ENCODE measurements at places on chromosomes 5 and 9. TPM values are rescaled to one million over a fixed set of nuclear protein-coding genes. Genes with fewer than 3 reads are reported as not detected.
A peak's percentile ranks its signal among the peaks of the same experiment; 100 is the strongest.

DNA sequence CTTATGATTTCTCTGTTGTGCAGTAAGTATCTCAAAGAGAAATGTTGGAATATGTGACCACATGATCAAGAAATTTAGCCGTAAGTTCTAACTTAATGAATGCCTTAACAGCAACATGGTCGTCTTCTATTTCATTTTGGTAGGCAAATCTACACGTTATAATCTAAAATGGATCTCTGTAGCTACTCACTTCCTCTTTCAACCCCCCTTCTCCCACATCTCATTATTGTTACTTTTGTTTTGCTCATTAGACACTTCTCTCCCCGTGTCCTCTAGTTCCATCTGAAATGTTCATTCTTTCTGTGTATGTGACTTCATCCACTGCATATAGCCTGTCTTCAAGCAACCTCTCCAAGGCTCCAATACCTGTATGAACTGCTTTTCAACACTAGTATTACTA, 27.1 kb upstream of the LPAR1 start:
- no peaks in the 10 kb centered on the region for H3K27me3 ChIP-seq
- no peaks in the 10 kb centered on the region for H3K4me1 ChIP-seq
- DNase-seq = no peak
- no peaks in the 10 kb centered on the region for H3K36me3 ChIP-seq
- H3K27ac ChIP-seq = no peak overlapping the region

DNA sequence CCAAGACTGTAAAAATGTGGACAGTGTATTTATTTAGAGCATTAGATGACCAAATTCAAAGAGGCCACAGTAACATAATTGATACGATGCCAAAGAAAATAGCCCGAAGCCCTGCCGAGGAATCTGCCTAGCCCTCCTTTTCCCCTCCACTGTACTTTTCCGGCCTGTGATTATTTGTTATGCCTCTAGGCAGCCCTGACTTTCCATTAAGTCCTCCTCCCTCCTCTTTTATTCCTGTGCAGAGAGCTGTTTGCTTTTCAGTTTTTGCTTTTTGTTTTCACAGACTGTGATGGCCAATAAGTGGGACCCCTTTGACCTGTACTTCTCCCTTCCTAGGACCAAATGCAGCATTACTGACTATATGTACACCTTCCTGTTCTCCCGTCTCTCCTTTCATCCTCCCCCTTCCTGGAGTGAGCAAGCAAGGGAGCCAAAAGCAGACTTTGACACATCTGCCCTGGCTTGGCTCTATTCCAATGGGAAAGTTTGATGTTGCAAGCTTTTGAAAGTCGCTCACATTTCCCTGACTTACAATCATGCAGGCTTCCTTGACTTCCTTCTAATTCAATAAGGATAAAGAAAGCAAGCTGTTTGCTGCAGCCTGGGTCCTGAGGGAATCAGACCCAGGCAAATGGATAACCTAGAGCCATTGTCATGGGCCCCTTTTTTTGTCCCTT, 76.1 kb downstream of the NREP start:
- no peaks in the 10 kb centered on the region for H3K36me3 ChIP-seq
- H3K4me1 ChIP-seq = no peaks in the 10 kb centered on the region
- no peaks in the 10 kb centered on the region for H3K27me3 ChIP-seq
- no peak overlapping the region for H3K27ac ChIP-seq

GRCh38 chr5:10354048-10354872, 765 bp downstream of the MARCHF6 start:
- DNase-seq = peak; percentile 79
- peaks cover 6% of the 10 kb centered on the region for H3K36me3 ChIP-seq
- H3K4me1 ChIP-seq = peaks cover 10% of the 10 kb centered on the region
- H3K27me3 ChIP-seq = no peaks in the 10 kb centered on the region
- peak overlapping the region; percentile 98 for H3K27ac ChIP-seq

The CCNJL gene
- 13.8 TPM for total RNA-seq

GRCh38 chr9:89655990-89656657, 51.3 kb downstream of the GADD45G start:
- H3K4me1 ChIP-seq = peaks cover 3% of the 10 kb centered on the region
- peak; percentile 47 for DNase-seq
- no peak overlapping the region for H3K4me3 ChIP-seq

DNA sequence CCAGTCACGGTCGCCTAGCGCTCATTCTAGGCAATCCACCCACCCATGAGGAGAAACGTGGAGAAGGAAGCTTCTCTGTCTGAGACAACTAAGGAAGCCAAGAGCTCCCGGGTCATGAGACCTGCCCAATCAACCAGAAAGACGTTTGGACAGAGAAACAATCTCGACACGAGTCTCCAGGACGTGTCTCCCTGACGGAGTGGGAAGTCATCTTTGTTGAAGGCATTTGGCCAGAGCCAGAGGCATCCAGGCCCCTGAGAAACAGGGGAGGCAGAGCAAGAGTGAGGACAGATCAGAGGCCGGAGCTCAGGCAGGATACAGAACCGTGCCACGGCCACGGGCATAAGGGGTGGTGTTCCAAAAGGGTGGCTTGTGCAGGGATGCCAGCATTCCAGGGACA, 479.0 kb downstream of the SPATA31A7 start:
- no peaks in the 10 kb centered on the region for H3K36me3 ChIP-seq
- H3K27ac ChIP-seq = no peak overlapping the region
- no peak overlapping the region for H3K4me3 ChIP-seq
- no peaks in the 10 kb centered on the region for H3K4me1 ChIP-seq
- no peak for DNase-seq

The PCDHA12 gene
- 11.2 TPM for total RNA-seq

The KCNV2 gene
- total RNA-seq = 2.0 TPM

Data from endodermal cell (in vitro differentiated cells).